ENCODE measurements at places on chromosomes 1 and 21.
A peak's percentile ranks its signal among the peaks of the same experiment; 100 is the strongest.

DNA sequence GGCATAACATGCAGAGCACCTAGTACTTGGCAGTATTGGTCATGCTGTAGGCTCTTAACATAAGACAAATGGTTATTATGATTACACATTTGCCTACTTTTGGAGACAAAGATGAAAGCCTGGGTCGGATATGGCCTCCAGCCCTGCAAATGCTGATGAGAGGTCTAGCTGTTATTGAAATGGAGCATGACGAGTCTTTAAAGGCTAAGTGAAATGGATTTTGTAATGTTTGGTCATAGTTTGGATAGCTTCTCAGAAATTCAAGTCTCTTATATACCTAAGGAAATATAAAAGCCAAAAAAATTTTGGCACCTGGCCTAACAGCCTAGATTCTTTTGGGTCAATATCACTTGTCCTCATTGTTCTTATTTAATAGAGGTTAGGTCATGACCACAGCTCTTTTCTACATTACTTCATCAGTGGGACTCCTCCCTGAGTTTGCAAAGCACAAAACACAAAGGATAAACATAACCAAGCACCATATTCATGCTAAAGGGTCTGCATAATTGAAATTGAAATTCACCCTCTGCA, 69.2 kb upstream of the WLS start:
- no peaks in the 10 kb centered on the region for H3K36me3 ChIP-seq
- H3K27ac ChIP-seq, result no peak overlapping the region
- no peak for DNase-seq
- H3K4me3 ChIP-seq, result no peak overlapping the region
- H3K27me3 ChIP-seq, result no peaks in the 10 kb centered on the region

DNA sequence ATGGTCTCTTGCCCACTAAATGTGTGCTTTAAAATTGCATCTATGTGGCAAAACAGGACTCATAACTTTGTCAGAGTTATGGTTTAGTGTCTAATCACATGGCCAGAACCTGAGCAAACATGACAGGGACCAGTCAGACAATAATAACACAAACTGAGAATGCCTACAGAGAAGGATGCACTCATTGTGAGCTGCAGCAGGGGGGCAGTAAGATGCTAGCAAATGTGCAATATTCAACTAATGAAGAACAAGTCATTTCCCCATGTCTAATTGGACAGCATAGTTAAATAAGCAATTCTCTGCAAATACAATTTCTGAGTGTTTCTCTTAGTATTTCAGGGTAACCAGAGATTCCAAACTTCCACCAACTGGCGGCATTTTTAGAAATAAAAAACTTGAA, 30.8 kb downstream of the SPAG17 start:
- no peaks in the 10 kb centered on the region for H3K4me1 ChIP-seq
- H3K27ac ChIP-seq, result no peak overlapping the region
- DNase-seq, result no peak

- DNase-seq, result no peak
- H3K27me3 ChIP-seq, result no peaks in the 10 kb centered on the region
- peaks cover 3% of the 10 kb centered on the region for H3K36me3 ChIP-seq
- H3K4me1 ChIP-seq, result peaks cover 15% of the 10 kb centered on the region
- H3K4me3 ChIP-seq, result no peak overlapping the region
Observed at GRCh38 chr1:41856944-41857285, 61.8 kb downstream of the HIVEP3 start.

DNA sequence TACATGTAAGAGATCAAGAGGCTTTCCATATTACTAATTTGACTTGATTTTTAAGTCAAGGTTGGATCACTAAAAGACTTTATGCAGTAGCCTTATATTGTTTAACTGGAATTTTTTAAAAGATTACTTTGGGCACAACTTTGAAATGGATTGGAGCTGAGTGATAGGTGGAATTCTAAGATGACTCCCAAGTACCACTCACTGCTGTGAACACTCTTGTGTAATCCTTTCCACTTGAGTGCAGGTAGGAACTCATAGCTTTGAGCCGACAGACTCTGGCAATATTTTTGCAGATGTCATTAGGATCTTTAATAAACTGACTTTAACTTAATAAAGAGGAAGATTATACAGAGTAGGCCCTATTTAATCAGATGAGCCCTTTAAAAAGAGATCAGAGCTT, 831.1 kb upstream of the NCAM2 start:
- no peaks in the 10 kb centered on the region for H3K27me3 ChIP-seq
- H3K27ac ChIP-seq, result no peak overlapping the region
- DNase-seq, result no peak
- no peak overlapping the region for H3K4me3 ChIP-seq
- no peaks in the 10 kb centered on the region for H3K36me3 ChIP-seq

DNA sequence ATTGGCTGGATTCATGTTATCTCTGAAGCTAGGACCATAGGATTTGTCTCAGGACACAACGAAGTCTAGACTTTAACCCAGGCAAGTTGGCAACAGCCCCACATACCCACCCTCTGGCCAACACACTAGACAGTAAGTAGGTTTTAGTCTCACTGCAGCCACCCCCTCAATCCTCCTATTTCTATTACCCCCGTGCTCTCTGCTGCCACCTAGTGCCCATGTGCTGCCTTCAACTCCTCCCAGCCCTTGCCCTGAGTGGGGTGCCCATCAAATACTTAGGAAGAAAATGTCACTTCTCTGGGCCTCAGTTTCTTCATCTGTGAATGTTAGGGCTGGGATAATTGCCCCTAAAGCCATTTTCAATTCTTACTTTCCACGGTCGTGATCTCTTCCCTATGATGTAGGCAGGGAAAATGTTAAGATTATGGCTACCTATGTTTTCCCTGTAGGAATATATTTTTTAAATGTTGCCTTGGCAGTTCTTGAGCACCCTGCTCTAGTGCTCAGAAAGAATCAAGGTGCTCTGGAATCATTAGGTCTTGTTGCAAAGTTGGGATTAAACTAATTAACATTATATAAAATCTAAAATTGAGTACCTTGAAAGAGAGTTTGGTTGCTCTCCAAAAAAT, 213.0 kb downstream of the LMX1A start:
- H3K27ac ChIP-seq, result no peak overlapping the region
- peak; percentile 10 for DNase-seq
- no peaks in the 10 kb centered on the region for H3K4me1 ChIP-seq
- no peaks in the 10 kb centered on the region for H3K36me3 ChIP-seq
- no peak overlapping the region for H3K4me3 ChIP-seq

DNA sequence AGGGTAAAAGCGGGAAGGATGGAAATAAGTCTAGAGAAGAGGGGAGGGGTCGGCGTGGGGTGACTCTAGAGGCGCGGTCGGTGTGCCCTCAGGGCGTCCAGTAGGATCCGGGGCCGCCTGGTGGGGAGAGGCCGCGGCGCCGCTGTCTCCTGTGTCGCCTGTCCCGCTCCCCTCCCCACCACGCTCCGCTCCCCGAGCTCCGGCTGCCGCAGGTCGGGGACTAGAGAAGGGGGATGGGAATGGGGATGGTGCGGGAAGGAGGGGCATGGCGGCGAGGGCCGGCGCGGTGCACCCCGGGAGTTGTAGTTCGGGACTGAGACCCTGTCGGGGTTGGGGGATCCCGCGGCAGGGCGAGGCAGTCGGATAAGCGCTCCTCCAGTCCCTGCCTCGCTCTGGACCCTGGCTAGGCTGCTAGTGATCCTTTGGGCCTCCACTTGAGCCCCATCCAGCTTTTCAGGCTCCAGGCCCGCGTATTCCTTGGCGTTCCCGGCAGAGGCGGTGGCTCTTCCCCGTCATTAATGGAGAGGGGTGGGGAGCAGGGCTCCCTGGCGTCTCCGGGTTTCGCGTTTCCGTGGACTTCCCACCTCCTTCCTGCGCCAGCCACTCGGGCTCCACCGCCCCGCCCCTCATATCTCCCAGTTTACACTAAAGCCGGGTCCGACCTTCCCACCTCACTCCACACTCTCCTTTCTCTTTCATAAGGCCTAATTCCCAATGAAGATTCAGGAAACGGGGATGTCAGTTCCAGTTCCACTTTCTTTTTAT, at the start of gene ENTREP3:
TSS of gene ENTREP3 (minus strand) at position 241 of the 765 bp plus-strand sequence. CDS start 606 bp downstream, outside the sequence.
- peaks cover 41% of the 10 kb centered on the region for H3K36me3 ChIP-seq
- H3K27ac ChIP-seq, result peak within 1 kb of the TSS; percentile 62
- H3K27me3 ChIP-seq, result no peaks in the 10 kb centered on the region
- H3K4me3 ChIP-seq, result peak within 1 kb of the TSS; percentile 86

- no peaks in the 10 kb centered on the region for H3K4me1 ChIP-seq
- H3K4me3 ChIP-seq, result no peak overlapping the region
- no peaks in the 10 kb centered on the region for H3K36me3 ChIP-seq
- no peak overlapping the region for H3K27ac ChIP-seq
- H3K27me3 ChIP-seq, result no peaks in the 10 kb centered on the region
Observed at GRCh38 chr1:245751116-245751515, 596.3 kb downstream of the KIF26B start.

DNA sequence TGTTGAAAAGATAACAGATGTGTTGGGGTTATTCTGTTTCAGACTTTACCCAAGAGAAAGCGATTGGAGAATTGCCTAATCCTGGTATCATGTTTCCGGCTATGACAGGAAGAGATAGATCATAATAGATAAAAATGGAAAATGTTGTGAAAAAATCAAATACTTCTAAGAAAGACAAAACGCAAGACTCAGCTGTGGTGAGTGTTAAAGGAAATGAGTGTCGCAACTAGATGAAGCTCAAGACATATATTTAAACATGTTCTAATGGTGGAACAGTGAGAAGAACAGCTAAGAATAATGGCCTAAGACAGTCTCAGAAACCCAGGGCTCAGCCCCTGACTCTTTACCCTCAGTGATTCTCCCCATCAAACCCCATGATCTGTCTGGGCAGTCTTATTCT, 426.7 kb upstream of the RUNX1 start:
- peaks cover 13% of the 10 kb centered on the region for H3K27me3 ChIP-seq
- peaks cover 25% of the 10 kb centered on the region for H3K4me1 ChIP-seq
- peaks cover 3% of the 10 kb centered on the region for H3K36me3 ChIP-seq
- H3K4me3 ChIP-seq, result no peak overlapping the region

DNA sequence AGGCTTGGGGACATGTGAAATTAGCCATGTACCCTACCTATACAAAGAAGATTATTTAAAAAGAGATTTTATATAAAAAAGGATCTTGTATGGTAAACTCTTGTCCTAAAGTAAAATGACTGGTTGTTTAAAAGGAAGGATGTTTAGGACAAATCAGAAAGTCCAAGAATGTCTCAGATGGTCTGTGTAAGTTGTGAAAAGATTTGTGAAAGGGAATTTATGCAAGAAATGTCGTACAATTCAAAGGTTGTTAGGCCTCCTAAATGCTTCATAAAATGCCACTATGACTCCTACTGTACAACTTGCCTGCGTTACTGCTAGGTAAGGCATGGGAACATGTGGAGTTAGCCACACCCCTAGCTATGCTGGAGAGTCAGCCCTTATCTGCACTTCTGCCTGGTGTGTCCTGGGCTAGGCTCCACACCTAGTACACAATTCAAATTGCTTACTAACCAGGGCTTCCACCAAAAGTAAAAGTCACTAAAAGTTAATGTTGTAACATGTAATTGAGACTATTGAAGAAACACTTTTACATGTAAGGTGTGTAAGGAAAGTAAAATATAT, 19.7 kb downstream of the PRDX6 start:
- no peak for DNase-seq
- H3K36me3 ChIP-seq, result no peaks in the 10 kb centered on the region
- no peak overlapping the region for H3K4me3 ChIP-seq
- H3K27me3 ChIP-seq, result no peaks in the 10 kb centered on the region

GRCh38 chr1:107691540-107691939, 273.4 kb downstream of the VAV3 start:
- DNase-seq, result no peak
- H3K4me3 ChIP-seq, result no peak overlapping the region
- no peak overlapping the region for H3K27ac ChIP-seq
- H3K36me3 ChIP-seq, result no peaks in the 10 kb centered on the region

DNA sequence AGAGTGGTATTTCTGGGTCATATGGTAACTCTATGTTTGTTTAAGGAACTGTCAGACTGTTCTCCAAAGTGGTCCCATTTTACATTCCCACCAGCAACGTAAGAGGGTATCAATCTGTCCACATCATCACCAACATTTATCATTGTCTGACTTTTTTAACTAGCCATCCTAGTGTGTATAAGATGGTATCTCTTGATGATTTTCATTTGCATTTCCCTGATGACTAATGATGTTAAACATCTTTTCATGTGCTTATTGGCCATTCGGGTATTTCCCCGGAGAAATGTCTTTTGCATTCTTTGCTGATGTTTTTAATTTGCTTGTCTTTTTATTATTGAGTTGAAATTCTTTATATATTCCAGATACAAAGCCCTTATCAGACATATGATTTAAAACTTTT, 370.1 kb upstream of the NR5A2 start:
- H3K36me3 ChIP-seq, result no peaks in the 10 kb centered on the region
- H3K27ac ChIP-seq, result no peak overlapping the region
- no peak for DNase-seq
- H3K27me3 ChIP-seq, result peaks cover 4% of the 10 kb centered on the region

DNA sequence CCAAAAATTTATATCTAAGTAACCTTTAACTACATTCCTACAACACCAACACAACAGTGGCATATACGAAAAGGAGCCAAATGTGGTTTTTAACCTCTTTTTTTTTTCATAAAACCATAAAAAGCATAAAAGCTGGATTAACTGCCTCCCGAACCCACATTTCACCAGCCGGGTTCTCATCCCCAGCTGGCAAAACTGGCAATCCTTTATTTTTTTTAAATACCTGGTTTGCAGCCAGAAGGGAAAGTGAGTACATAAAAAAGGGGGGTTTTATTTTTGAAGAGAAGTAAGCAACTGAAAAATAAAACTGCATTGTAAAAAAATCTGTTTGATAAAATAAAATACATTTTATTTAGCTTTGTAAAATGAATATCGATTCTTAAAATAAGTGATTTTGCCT, 295.4 kb downstream of the AKT3 start:
- no peaks in the 10 kb centered on the region for H3K27me3 ChIP-seq
- DNase-seq, result no peak
- peaks cover 3% of the 10 kb centered on the region for H3K4me1 ChIP-seq
- peaks cover 4% of the 10 kb centered on the region for H3K36me3 ChIP-seq
- H3K27ac ChIP-seq, result no peak overlapping the region

DNA sequence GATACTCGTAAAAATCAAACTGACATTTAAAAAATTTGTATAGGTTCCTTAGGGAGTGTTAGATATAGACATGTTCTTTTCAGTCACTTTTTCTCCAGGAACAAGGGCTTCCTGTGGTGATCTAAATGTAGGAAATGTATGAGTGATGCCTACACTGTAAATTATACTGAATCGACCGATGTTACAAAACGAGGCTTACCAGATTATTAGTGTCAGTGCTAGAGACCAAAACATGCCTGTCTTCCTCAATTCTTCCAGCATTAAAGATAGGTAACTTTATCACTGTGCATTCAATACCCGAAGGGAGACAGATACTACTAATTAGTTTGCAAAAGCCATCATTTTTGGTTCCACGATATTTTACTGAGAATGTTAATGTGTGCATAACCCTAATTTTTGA, 86.1 kb downstream of the BRINP3 start:
- no peaks in the 10 kb centered on the region for H3K27me3 ChIP-seq
- H3K4me1 ChIP-seq, result no peaks in the 10 kb centered on the region
- H3K27ac ChIP-seq, result no peak overlapping the region
- DNase-seq, result no peak
- H3K4me3 ChIP-seq, result no peak overlapping the region
